ENCODE measurements at places on chromosomes 2 and 18. TPM values are rescaled to one million over a fixed set of nuclear protein-coding genes. Genes with fewer than 3 reads are reported as not detected.

EGR4 gene
- total RNA-seq, result 0.05 TPM

DNER gene
- total RNA-seq, result 0.09 TPM

BZW1 gene
- total RNA-seq, result 257 TPM

POTEF gene
- not detected for total RNA-seq

R3HDM1 gene
- 17.4 TPM for total RNA-seq

EFEMP1 gene
- 4.0 TPM for total RNA-seq

MOB4 gene
- total RNA-seq, result 36.7 TPM

GREB1 gene
- total RNA-seq, result 0.24 TPM

LIMS4 gene
- 0.71 TPM for total RNA-seq

MC4R gene
- 0.33 TPM for total RNA-seq

OSBPL1A gene
- total RNA-seq, result 10.7 TPM

ITGA4 gene
- total RNA-seq, result 187 TPM

QPCT gene
- 11.4 TPM for total RNA-seq

MAL gene
- 190 TPM for total RNA-seq

COL5A2 gene
- 28.2 TPM for total RNA-seq

PLB1 gene
- total RNA-seq, result 1.8 TPM
